ENCODE measurements at places on chromosomes 7 and 10.

DNA sequence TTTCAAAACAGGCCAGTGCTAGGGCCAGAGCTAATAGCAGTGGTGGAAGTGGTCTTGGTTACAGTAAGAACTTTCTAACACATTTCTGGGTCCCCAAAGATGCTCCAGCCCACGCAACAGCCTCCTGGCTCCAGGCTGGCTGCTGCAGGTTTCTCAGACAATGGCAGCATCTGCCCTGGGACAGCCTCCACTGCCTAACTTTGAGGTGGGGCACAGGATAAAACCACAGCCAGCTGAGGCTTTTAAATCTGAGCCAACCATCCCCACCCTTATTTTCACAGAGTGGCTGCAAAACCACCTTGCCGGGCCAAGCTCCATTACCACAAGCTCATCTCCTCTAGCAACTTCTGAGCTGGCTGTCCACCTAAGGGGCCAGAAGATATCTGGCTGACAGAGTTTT lies 84.8 kb downstream of the FAM53B start:
- no peak for DNase-seq

GRCh38 chr7:47307311-47307710 lies 274.6 kb downstream of the TNS3 start:
- DNase-seq = no peak

- no peak for DNase-seq
Measured at GRCh38 chr7:945556-946255, 8.8 kb downstream of the ADAP1 start.

DNA sequence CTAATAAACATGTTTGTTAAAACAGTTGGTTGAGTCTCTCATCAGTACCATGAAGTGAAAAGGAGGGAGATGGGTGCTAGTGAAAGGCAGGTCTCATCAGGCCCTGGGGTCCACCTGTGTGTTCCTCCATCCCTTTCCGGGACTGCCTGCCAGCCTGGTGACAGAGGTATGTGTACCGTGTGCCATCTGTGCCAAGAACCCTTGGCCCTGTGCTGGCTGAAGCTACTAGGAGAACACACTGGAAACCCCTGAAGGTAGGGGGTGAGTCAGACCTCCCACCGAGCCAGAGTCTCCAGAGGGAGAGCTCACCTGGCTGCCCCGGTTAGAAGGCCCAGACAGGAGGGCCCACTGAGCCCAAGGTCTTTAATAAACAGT lies 2.3 kb downstream of the DDIT4 start:
- no peak for DNase-seq

GRCh38 chr10:14926722-14927416 lies 27.0 kb downstream of the DCLRE1C start:
- no peak for DNase-seq

- no peak for DNase-seq
Measured at GRCh38 chr7:46397591-46397990, 476.5 kb upstream of the IGFBP3 start.

DNA sequence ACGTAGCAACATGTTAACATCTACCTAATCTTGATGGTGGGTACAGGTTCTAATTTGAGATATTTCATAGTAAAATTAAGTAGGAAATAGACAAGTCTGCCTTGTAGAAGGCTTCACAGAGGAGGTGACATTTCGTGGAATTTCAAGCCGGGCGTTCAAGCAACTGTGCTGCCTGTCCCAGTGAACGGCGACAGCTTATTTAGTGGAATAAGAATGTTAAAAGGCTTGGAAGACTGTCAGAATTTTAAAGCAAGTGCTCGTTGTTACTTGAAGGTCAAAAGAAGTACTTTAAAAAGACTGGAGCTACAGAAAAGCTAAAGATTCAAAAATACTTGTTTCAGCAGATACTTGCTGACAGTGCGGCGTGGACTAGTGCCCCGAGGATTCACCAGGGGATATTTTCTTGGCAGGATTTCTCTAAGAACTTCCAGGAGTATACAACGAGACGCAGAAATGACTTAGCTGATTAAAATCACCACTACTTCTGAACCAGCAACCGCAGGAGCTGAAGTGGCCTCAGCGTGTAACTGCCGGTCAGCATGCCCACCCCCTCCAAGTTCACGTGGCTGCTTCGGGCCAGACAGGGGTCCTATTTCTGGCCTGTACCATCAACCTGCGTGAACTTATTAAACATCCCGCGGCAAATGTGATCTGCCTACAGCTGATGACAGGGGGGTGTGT lies 46.5 kb downstream of the CTBP2 start:
- DNase-seq = no peak

DNA sequence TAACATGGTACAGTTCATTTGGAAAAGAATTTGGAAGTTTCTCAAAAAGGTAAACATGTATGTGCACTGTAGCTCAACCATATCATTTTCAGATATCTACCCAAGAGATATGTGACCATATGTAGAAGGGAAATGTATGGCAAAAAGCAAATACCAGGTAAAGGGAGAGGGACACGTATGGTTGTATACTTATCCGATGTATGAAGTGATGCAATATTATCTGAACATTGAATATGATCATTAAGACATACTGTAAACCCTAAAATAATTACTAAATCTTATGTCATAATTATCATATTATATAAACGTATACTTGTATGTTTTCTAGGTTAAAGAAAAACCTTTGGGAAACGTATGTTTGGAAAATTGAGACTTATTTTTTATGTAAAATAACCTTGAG lies 367.5 kb upstream of the KCND2 start:
- DNase-seq = no peak

DNA sequence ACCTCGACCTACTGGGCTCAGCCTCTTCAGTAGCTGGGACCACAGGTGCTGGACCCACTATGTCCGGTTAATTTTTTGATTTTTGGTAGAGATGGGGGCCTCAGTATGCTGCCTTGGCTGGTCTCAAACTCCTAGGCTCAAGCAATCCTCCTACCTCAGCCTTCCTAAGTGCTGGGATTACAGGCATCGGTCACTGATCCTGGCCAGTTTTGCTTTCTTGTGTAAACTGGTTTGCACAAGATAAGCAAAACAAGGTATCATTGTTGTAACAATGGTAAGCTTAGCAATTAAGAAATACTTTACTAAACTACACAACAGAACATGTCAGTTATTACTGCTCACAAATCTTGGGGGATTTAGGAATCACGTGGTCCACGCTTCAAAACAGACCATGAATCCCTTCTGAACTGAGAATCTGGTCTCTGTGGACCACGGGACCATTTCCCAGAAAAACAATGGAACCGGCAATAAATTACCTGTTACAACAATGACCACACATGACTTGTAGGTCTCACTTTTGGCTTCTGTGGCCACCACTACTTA lies 36.8 kb downstream of the RSU1 start:
- no peak for DNase-seq

DNA sequence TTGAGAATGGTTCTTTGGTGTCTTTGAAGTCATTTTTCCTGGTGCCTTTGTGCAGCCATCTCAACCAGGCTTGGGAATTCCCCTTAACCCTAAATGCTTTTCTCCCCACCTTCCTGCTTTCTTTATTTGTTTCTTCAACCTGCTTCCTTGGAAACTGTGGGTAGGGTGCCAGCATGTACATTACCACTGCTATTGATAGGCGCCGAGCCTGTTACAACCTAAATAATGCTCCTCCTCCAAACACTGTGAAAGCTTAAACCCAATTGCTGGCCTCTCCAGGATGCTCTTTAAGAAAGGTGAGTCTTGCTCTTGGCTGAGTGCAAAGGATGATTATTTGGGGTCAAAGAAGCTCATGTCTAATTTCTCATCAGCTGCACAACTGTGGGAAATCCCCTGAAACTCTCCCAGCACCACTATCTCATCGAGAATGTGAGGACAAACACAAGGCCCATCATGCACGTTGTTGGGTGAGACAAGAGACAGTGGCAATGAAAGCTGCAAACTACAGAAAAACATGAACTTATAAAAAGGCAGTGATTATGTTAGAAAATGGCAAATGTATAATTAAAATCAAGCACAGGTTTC lies 285.5 kb upstream of the IGFBP3 start:
- no peak for DNase-seq

- DNase-seq = no peak
Measured at GRCh38 chr7:155745737-155746136, 66.5 kb downstream of the SHH start.

- DNase-seq = no peak
Measured at GRCh38 chr10:110833941-110834628, 37.6 kb upstream of the PDCD4 start.

DNA sequence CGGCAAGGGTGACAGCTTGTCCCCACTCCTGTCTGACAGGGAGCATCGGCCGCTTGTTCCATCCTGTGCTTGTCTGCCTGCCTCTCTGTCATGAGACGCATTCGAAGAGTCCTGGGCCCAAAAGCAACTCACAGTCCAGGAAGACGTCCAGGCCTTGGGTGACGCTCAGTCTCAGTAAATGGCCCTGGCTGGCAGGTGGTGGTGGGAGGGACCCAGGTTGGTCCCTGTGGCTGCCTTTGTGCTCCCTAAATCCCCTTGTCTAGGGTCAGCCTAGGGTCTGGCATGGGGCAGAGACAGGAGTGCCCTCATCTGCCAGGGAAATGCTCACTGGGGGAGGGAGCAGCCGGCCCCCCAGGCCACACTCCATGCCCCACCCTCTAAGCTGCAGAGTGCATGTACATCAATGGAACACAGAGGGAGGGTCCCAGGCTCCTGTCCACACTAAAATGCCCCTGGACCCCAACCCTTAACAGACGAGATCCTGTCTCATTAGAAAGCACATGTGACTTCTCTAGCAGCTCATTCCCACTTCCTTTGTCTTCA lies 295.2 kb upstream of the ZNF32 start:
- no peak for DNase-seq

DNA sequence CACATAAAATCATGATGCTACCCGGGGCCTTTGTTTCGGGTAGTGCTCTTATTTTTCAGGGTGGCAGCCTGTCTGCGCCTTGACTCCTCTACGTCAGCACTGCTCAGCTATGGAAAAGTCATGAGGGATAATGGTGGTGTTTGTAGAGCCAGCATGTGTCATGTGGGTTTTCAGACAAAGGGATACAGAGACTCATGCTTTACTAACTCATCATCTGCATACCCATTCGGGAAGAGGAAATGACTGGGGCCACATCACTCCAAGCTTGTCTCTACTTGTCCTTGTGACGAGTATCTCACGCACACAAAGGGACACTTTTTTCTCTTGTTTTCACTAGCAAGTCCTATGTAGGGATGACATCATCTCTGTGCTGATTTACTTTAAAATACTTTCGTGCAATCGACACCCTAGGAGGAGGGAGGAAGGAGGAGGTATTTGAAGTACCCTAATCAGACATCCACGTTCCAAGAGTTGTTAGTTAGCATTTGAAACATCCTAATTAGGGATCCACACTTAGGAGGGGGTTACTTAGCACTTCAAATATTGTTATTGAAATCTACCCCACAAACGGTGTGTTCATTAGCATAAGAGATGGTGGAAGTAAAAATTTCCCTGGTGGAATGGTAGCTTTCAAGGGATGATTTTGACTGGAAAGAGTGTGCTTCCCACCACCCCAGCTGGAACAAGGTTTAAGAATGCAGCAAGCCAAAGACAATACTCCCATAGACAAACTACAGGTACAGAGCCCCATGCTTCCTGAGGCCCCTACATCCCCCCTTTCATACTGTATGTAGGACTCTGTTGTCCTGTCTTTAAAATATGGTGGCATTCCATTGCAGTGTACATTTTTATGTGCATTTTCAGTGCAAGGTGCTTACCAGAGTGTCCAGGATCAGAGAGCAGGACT lies 52.0 kb downstream of the THNSL1 start:
- DNase-seq = no peak

DNA sequence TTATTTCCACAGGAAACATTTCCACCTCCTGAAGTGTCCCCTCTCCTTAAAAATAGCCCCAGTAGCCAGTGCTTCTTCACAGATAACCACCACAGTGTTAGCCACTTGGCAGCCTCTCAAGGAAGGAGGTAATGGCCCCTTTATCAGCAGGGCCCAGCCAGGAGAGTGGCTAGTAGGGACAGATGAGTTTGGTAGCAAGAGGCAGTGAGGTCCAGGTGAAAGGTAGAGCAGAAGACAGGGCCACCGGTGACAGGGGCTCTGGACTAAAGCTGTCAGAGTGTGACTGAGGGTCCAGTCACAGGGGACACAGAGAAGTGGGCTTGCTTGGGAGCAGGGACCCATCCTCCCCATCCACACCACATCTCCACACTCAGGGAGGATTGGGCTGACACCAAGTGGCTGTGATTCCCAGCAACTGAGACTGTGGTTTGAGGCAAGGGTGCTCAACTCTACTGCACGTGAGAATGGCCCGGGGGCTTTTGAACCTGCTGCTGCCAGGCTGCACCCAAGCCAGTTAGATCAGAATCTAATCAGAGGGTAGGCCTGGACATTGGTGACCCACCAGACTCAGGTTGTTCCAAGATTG lies 52.2 kb downstream of the C10orf120 start:
- DNase-seq = no peak

Data from NCI-H1930 (cell line).